ENCODE measurements at places on chromosomes 2 and 18.

- DNase-seq: no peak
These were observed 304.7 kb downstream of the TCF4 start for GRCh38 chr18:55283309-55283708.

GRCh38 chr2:118078734-118079133, 9.5 kb upstream of the INSIG2 start:
- no peak for DNase-seq

DNA sequence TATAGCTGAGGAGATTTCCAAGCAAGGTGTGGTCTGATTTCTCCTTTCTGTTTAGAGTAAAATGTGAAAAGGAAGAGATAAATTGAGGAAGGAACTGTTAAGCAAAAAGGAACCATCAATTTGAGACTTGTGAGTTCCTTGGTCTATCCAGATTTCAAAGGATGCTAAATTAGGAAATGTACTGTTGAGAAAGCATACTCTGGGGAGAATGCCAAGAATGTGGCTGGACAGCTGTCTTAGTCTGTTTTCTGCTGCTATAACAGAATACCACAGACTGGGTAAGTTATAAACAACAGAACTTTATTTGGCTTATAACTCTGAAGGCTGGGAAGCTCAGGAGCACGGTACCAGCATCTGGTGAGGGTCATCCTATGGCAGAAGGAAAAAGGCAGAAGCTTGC, 1097.2 kb downstream of the TDRD15 start:
- DNase-seq: no peak

GRCh38 chr18:59512025-59512755, 153.1 kb upstream of the LMAN1 start:
- DNase-seq: no peak

- DNase-seq: no peak
These were observed 193.0 kb upstream of the THSD7B start for GRCh38 chr2:136572335-136572734.

DNA sequence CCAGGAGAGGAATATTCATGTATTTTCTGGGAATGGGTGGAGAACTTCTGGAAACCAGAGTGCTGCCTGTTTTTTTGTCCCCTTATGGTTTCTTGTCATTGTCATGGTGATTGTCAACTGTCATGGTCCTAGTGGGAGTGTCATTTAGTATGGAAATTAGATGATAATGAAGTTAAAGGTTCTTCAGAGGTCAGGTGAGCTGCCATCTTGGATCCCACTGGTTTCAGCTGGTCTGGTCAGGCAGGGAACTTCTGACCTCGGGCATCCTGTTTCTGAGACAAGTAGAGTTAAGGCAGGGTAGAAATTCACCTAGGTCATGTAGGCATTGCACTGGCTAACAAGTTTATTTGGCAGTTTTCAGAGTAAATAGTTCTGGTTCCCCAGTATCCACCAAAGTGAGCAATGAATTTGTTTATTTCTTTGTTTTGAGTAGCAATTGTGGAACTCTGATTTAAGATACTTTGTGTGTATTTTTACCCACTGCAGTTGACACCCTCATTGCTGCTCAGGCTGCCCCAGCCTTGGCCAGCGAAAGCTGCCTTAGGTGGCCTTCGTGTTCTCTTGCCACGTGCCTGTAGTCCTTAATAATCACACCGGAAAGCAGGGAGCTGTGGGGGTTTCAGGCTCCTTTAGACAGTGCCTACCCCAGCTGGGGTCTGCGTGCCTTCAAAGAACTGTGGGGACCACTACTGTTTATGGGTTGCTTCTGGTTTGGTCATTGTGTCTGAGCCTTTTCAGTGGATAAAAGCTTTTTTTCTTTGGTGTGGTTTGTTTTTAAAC, 48.7 kb downstream of the NCK2 start:
- DNase-seq: no peak

DNA sequence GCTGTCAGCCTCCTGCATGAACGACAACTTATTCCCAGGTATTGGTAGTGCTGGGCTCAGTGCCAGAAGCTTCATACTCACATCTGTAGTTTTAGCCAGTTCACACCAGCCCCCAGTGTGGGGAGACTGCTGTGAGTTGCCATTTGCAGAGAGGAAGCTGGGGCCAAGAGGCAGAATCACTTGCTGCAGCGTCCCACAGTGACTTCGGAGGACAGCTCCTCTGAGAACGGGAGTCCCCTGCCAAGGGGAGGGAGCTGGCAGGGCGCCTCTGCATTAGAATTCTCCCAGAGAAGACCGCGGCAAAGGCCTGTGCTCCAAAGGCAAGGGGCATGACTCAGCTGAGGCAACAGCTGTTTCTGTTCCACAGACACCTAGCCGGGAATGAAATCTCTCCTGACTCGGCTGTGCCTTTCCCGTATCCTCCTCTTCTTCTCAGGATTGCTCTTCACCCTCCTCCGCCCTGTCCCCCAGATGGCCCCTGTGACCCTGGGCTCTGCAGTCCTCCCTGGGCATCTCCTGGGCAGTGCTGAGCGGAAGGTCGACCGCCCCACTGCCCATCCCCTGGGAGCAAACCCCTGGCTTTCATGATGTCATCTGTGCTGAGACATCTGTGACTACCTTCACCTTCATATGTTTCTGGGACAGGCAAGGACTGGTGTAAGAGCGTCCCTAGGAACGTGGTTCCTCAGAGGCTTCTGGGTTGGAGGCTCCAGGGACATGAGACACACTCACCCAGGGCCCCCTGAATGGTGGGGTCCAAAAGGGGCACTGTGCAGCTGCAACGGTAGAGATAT, 18.0 kb downstream of the MAL start:
- peak; percentile 52 for DNase-seq

GRCh38 chr2:134137182-134137611, 116.7 kb upstream of the MGAT5 start:
- no peak for DNase-seq

- no peak for DNase-seq
These were observed 44.3 kb downstream of the TMEM17 start for GRCh38 chr2:62461707-62462106.

- no peak for DNase-seq
These were observed 267.6 kb upstream of the MGAT5 start for GRCh38 chr2:133986081-133986837.

GRCh38 chr2:115484983-115485382, 1042.5 kb downstream of the DPP10 start:
- DNase-seq: no peak

DNA sequence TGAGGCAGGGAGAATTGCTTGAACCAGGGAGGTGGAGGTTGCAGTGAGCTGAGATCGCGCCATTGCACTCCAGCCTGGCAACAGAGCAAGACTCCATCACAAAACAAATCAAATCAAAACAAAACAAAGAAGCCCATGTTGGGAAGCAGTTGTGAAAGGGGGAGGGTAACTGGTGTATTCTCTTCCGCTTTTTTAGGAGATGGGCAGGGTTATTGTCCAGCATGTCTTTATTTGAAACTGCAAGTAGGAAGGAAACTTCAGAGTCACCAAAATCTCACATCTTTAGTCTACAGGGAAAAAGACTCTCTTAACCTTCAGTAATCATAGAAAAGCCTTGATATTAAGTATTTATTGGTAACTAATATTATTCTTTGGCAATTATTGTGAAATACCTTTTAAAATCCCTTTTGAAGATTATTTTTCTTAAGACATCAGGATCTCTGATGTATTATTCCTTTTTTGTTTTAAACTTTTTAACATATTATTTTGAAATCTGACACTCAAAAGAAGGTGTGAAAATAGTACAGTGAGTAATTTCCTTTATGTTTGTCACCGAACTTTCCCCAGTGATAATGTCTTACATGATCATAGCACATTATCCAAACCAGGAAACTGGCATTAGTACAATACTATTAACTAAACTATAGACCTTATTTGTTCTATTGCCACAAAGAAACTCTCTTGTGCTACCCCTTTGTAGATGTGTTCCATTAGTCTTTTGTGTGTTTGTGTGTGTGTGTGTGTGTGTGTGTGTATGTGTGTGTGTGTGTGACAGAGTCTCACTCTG, 84.3 kb upstream of the LTBP1 start:
- DNase-seq: no peak

DNA sequence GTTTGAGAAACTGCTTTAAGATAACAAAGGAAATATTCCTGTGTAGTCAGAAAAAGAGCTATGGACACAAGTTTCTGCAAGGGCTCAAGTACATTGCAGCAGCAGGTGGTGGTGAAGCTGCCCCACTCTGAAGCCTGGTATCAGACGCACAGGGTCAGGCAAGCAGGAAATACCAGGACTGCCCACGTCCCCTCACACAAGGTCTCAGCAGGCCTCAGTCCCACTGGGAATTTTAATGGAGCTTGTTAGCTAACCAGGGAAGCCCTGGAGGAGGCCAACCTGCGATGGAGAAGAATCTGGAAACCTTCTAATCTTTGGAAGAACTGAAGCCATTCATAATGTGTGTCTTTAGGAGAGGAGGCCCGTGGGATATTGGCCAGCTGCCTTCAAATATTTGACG, 168.3 kb downstream of the UXS1 start:
- DNase-seq: no peak

DNA sequence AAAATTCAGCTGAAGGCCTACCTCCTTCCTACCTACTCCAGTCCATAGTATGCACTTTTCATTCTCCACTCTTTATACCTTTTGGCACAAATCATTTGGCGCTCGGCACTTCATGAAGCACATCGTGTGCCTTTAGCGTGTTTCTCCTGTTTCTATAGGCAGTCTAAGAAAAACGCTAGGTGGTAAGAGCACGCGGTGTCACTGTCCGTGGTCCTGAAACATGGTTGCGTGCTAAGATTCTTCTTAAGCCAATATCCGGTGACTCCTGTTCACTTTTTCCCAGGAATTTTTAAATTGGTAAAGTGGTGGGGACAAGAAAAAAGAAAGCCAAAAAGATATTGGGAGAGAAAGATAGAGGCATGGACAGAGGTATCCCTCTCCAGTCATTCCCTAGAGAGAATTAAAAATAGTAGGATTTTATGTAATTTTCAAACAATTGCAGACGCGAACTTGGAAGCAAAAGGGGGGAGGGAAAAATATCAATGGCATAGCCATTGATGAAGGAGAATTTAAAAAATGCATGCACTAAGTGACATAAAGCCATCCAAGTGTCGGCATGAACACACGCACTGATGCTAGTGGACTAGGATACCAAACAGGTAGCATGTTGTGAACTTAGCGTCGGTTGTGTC, 1.4 kb upstream of the CTNNA2 start:
- DNase-seq: no peak

GRCh38 chr18:42414756-42415454, 459.9 kb downstream of the PIK3C3 start:
- DNase-seq: no peak

DNA sequence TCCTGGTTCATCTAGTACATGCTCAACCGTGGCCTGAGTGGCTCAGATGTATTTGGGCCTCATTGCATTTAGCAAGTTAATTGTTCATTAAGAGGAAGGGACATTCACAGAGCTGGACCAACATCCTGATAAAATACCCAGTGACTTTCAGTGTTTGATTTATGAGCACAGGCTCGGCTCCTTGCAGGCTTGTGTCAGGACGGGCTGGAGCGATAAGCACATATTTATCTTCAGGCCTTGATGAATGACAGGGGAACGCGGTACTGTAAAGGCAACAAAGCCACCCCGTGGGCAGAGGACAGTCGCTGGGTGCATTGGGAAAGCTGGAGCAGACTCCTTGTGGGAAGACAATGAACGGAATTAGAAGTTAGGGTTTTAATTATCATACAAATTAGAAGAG, 548.6 kb upstream of the HS6ST1 start:
- DNase-seq: no peak

DNA sequence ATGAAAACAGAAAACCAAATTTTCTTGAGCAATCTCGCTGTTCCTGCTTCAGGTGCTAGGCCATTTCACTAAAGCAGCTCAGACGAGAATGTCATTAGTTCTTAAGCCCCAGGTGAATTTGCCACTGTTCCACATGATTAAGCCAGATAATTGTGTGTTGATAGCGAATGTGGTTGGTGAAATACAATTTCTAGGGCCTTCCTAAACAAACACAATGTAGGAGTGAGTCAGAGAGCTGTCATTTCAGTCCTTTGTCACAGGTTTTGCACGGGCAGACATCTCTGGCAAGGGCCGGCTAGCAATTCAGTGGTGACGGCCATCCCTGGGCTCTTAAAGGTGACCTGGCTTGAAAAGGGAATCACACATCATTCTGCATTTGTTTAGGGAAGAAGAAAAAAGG, 170.7 kb downstream of the TMEM182 start:
- no peak for DNase-seq

GRCh38 chr2:3200420-3200939, 177.1 kb downstream of the EIPR1 start:
- DNase-seq: no peak

DNA sequence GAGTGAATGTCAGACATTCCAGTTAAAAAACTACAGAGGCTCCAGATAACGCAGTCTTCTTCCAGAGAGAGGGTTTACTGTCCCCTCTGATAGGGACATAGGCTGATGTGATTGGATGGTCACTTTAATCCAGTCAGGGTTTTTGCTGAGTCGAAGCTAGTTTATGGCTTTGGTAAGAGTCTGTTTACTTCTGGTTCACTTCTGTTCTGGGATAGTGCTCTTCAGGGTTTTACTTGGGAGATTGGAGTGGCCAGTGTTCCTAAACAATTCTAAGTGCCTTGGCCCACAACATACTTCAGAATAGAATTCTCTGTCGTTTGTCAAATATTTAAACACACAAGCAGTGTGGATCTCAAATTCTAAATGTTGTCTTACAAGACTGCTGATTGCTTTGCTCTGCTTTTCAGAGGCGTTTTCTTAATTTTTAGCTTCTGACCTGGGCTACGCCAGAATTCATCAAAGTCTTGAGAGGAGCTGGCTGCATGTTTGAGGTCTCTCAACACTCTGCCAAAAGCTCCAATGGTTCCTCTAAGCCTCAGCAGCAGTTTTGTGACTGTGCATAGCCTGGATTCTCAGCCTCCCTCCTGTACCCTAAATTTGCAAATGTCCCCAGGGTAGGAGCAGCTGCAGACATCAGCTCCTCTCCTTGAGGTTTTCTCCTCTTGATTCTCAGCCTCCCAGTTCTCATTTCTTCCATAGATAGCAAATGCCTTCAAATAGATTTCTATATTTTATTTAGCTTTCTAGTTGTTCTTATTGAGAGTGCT, 105.8 kb downstream of the BABAM2 start:
- no peak for DNase-seq

DNA sequence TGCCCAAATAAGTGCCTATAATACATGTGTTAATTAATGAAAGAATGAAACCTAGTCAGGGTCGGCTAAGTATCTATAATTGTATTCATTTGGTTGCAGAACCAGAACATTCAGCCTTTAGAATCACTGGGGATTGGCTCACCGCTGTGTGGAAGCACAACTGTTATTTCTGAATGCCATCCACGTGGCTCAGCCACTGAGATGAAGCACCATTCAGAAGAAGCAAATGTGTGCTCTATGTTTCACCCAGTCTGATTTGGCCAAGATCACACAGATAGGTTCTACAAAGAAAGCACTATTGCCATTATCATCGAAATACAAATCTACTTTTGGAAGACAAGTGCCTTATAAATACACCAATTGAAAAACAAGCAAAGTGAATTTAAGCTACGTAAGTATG, 30.6 kb upstream of the SPOPL start:
- no peak for DNase-seq

GRCh38 chr18:26543373-26543772, 5.0 kb downstream of the KCTD1 start:
- no peak for DNase-seq

DNA sequence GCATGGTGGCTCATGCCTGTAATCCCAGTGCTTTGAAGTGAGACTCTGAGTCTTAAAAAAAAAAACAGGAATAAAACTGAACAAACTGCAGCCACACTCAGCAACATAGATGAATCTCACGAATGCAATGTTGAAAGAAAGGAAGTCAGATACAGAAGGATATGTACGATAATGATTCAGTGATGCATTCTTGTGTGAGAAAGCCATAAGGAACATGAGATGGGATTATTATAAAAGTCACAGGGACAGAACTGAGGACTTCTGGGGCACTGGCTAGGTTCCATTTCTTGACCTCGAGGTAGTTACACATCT, 56.9 kb upstream of the SMAD2 start:
- DNase-seq: no peak
